Left cardiac atrium (tissue), 4 donors: ENCODE measurements at places on chromosomes 1 and 21. TPM values are rescaled to one million over a fixed set of nuclear protein-coding genes. Genes with fewer than 3 reads are reported as not detected.

- DNase-seq, result no peak
These were observed 125.6 kb upstream of the ADAR start for GRCh38 chr1:154733621-154734020.

CHIA gene
- not detected for total RNA-seq

TCEA3 gene
- 38.3 TPM for total RNA-seq

FLG2 gene
- not detected for total RNA-seq
